ENCODE measurements at places on chromosomes 16 and 17.

DNA sequence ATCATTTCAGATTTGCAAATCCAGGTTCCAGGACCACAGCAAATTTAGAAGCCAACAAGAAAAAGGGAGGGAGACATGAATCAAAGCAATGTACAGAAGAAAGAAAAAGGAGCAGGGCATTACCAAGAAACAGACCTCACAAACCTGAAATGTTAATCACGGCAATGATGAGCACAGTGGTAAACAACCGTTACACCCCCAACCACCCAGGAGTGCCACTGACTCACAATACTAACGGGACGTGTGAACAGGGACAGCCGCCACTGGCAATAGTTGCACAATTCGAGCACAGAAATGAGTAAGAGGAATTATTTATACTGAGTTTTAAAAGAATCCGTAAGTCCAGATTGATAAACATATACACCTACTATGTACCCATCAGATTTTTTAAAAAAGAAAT is 13.8 kb downstream of the USP22 start:
- DNase-seq, result peak; percentile 82

DNA sequence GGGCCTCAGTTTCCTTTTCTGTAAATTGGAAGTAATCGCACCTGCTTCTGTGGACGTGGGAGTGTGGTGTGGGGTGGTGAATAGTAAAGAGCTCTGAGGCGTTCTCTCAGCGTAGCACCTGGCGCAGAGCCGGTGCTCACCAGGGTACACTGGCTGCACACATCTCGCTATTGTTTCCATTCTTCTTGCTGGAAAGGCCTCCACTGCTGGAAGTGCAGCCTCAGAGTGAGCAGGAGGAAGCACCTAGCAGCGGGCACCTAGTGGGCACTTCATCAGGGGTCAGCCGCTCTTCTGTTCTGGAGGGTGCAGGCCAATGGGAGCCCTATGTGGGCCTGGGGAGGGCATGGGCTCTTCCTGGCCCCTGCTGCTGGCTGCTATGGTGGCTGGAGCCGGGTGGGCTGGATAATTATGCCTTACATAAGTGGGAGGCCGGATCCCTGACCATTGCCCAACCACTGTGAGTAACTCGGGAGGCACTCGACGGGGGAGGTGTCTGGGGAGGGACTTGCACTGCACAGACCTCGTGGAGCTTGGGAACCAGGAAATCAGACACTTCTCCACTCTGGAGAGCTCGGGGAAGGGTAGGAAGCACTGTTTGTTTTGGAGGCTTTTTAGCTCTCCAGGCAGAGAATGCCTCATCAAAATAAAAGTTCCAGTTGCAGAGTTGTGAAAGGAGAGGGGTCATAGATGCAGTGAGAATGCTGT is 1.7 kb downstream of the MAP2K3 start:
- peak; percentile 98 for DNase-seq

GRCh38 chr17:71379512-71379911 is 741.3 kb upstream of the SOX9 start:
- no peak for DNase-seq

GRCh38 chr16:19936441-19936840 is 51.8 kb upstream of the GPRC5B start:
- no peak for DNase-seq

DNA sequence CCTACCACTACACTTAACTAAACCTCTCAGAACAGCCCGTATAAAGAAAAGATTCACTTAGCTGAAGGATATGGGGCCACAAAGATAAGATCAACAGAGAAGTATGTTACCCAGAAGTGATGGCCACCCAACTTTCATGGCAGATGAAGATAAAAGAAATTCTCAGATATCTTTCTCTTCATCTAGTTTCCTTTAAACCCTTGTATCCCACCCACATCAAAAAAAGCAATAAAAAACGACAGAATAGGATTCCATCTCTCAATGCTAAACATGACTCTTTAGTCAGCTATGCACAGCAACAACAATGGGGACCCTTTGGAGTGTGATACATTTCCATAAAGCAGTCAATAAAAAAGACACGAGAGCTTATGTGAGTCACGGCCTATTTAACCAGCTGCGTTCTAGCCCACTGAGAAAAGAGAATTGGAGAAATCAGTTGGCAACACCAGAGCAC is 86.6 kb downstream of the SNX11 start:
- peak; percentile 23 for DNase-seq
